ENCODE measurements at places on chromosomes 2 and 18.

DNA sequence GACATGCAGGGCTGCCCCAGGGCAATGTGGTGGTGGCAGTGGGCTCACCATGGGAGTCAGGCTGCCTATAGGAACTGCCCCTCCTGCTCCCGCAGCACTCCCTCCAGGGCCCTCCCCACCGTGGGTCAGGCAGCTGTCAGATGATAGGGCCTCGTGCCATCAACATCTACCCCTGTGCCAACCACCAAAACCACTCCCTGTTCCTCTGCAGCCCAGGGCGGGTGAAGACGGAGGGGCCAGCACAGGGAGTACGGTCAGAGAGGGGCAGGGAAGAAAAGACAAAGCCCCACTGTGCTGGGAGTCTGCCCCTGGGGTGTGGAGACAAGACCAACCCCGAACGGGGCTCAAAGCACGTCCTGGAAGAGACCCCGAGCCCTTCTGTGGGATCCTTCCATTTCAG lies 97.4 kb downstream of the TNS1 start:
- peak; percentile 83 for DNase-seq

- DNase-seq, result peak; percentile 91
Measured at GRCh38 chr2:240369801-240370585, 65.5 kb upstream of the GPC1 start.

DNA sequence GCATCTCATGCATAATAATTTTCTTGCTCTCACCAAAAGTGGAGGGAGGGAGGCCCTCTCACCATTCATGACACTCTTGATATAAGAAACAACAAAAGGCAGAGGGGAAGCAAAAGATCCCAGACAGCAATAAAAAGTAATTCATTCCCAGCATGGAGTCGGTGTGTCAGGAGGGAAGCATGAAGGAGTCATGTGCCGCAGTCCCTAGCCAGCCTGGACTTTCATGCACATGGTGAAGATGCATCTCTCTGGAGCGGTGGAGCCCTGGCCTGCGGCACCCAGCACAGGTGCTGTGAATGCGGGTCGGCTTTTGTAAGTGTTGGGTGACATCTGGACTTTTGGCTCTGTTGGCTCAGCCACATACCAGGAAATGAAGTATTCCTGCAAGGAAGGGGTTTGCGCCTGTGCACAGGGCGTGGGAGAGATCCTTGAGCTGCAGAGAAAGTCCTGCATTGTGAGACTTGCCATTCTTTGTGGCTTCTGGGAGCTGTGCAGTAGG lies 119.4 kb downstream of the COPS8 start:
- DNase-seq, result no peak

- DNase-seq, result no peak
Measured at GRCh38 chr2:212905640-212906201, 245.7 kb downstream of the IKZF2 start.

GRCh38 chr18:23133860-23134779 lies 1.2 kb upstream of the CABLES1 start:
- no peak for DNase-seq

DNA sequence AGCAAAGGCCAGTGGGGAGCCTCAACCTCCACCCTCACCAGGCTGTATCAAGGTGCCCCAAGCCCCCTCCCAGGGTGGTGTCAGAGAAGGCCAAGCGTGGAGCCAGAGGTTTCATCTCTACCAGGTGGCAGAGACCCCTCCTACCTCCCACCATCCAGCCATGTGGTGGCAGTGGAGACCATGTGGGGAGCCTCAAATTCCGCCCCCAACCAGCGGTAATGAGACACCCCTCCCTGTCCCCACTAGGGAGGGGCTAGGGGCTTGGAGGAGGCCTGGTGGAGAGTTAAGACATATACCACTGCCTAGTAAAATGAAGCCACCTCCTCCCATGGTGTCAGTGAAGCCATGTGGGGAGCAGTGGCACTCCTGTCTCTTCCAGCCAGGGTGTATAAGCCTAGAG lies 24.4 kb upstream of the YPEL5 start:
- no peak for DNase-seq

DNA sequence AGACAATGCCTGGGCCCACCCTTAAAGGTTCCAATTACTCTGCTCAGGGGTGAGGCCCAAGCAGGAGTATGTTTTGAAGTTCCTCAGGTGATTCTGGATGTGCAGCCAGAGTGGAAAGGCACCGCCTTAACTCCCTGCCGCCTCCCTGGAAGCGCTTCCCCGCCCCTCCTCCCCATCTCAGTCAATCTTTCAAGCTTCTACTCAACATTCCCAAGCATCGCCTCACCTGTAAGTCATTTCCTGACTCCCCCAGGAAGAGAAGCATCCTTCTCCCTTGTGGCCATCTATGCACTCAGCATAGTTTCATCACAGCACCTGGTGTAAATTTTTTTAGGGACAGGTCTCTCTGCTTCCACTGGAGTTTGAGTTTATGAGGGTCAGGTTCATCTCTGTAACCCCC lies 67.5 kb downstream of the MYL12B start:
- no peak for DNase-seq

- peak; percentile 41 for DNase-seq
Measured at GRCh38 chr2:225002039-225002655, 40.1 kb downstream of the DOCK10 start.

DNA sequence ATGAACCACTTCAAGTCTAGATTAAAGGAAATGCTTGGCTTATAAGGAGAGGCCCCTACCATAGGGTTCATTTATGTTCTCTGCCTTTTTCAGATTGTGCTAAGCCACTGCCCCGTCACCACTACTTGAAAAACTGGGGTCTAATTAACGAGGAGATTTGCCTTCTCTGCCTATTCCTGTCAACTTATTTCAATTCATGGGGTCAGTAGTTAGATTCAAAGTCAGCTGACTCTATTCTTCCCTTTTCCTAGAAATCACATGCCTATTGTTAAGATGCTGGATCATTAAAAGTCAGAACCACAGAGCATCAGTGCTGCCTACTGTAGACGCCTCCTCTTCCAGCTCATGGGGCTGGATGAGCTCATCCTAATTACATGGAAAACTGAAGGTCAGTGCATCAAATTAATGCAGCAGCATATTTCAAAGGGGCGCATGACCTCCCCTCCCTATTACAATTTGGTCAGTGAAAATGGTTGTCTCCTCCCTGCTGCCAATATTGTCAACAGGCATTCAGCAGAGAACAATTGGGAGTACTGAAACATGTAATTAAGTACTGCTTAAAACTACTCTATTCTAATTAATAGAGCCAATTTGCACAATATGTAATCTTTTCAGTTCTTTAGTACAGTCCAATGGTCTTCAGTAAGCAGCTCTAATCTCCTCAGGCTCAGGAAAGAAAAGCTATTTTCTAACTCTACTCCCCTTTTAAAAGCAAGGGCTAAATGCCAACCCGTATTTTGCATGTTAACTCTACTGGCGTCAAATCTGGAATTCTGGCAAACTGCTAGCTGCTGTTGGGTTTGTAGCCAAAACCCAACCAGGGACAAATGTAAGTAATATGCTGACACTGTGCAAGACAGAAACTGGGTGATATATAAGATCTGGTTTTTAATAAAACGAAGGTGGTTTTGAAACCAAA lies 117.4 kb upstream of the ITGB6 start:
- no peak for DNase-seq

DNA sequence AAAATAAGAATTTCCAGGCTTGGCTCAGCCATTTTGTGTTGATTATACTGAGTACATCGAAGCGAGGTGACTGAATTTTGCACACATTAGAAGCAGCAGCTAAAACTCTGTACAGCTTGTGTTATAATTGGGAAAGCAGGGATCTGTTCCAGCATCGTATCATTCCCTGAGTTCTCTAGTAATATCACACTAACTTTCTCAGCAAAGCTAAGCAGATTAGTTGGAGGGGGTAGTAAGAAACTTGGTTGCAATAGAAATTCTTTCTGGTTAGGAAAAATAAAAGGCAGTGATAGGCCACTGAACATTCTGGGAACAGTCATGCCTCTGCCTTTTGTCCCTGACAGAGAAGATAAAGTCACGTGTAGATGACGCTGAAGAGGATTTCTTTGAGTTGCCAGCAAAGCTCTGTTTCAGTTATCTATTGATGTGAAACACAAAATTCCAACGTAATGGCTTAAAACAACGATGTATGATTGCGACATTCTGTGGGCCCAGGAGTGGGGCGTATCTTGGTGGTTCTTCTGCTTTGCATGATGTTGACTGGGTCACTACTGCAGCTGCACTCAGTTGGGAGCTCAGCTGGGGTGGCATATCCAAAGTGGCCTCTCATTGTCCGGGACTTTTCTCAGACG lies 202.1 kb upstream of the MEX3C start:
- DNase-seq, result no peak

GRCh38 chr2:128262315-128263253 lies 56.1 kb downstream of the HS6ST1 start:
- DNase-seq, result no peak

DNA sequence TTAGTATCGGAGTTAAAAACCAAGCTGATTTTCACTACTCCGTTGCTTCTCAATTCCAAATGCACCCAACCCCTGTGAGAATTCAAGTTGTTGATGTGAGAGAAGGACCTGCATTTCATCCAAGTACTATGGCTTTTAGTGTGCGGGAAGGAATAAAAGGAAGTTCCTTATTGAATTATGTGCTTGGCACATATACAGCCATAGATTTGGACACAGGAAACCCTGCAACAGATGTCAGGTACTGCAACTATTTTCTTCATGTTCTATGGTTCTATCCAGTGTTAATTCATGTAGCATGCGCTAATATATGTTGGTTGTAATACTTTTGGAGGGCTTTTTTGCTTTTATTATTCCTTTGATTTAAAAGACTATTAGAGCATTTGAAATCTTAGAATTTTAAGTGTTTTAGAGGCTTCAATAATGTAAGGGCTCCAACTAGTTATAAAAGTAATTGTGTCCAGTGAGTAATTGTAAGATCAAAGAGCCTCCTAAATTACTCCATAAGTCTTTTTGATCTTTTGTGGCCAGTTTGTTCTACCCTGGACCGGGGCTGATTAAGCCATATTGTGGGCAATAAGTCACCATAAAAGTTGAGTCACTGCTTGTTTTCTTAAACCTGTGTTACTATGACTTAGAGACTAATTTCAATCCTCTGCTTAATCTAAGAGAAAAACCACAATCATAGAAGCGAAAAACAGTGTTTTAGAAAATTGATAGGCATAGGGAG lies 22.9 kb downstream of the DSG4 start:
- no peak for DNase-seq

All from tibial artery (tissue), 4 donors.